ENCODE measurements at places on chromosomes 4 and X.
A peak's percentile ranks its signal among the peaks of the same experiment; 100 is the strongest.

GRCh38 chrX:110219920-110220319 lies 98.0 kb downstream of the AMMECR1 start:
- no peak for DNase-seq

DNA sequence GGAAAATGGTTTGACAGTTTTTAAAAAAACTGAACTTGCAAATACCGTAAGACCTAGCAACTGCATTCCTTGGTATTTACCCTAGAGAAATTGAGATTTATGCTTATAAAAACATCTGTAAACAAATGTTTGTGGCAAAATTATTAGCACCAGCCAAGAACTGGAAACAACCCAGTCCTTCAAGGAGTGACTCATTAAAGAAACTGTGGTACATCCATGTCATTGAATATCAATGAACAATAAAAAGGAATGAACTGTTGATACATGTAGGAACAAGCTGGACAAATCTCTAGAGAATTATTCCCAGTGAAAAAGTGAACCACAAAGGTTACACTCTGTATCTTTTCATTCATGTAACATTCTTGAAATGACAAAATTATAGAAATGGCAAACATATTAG lies 240.2 kb upstream of the ADAMTS3 start:
- no peak for DNase-seq

DNA sequence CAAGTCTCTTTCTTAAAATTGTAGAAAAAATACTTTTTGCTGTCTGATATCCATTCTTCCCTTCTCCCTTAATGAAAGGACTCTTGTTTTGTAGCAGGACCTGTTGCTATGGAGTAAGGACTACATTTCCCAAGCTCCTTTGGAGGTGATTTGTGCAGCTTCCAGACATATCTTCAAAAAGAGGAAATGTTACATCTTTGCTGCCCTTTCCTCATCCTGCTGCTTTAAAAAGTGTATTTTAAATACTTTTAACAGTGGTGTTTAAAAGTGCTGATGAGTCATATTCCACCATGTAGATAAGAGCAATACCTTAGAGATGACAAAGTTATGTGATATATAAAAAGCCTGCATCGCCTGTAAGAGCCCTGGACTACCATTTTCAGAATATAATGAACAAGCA lies 98.7 kb downstream of the CFAP299 start:
- no peak for DNase-seq

DNA sequence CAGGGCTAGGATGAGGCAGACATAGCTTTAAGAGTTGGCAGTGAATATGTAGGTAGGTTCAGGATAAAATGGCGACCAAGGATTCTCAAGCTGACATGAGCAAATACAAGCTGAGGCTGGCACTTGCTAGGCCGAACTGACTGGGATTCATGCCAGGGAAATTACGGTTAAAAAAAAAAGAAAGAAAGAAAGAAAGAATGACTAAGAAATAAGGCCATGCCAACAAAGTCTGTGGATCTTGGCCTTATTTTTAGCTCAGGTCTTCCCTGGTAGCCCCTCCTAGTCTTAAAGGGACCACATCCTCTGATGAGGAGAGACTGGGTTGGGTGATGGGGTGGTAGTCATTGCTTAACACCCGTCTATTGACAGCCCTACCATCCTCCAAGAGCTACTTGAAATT lies 64.4 kb upstream of the KLHL13 start:
- no peak for DNase-seq

DNA sequence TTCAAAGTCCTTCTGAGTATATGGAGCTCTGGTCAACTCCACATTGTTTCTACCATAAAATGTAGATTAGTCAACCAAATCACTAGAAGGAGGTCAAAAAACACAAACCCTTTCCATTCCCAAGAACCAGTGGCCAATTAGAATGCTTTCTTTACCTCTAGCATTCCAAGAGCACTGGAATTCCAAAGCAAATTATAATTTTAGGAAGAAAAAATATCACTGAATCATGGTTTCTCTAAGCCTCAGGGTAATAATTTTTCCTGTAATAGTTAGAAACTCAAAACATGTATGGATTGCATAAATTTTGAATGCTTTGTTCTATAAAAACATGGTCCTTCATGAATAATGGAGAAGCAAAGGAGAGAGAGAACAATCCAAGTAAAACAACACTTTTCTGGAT lies 39.5 kb downstream of the LEF1 start:
- DNase-seq: no peak

- DNase-seq: no peak
Measured at GRCh38 chr4:105093975-105094374, 52.7 kb upstream of the TET2 start.

- DNase-seq: peak; percentile 69
Measured at GRCh38 chrX:38754102-38754790, 47.0 kb upstream of the MID1IP1 start.

- DNase-seq: no peak
Measured at GRCh38 chrX:20437683-20438082, 171.0 kb upstream of the RPS6KA3 start.

Data from SK-N-DZ (cell line).